ENCODE measurements at places on chromosomes 1 and 21. TPM values are rescaled to one million over a fixed set of nuclear protein-coding genes. Genes with fewer than 3 reads are reported as not detected.

Gene SLAMF7
- total RNA-seq = 0.64 TPM

DNA sequence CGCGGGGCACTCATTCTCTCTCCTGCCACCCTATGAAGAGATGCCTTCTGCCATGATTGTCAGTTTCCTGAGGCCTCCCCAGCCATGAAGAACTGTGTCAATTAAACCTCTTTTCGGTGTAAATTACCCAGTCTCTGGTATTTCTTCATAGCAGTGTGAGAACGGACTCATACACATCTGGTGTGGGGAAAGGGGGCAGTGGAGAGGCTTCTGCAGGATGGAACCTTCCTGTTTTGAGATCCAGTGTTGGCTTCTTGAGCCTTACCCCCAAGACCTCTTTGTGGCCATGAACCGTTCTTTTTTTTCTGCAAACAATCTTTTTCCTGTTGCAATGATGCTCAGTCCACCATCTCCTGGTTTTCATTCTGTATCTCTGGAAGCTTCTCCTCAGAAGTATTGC is 248.4 kb downstream of the PRDM2 start:
- DNase-seq = no peak

Gene ZNF496
- total RNA-seq = 14.4 TPM

DNA sequence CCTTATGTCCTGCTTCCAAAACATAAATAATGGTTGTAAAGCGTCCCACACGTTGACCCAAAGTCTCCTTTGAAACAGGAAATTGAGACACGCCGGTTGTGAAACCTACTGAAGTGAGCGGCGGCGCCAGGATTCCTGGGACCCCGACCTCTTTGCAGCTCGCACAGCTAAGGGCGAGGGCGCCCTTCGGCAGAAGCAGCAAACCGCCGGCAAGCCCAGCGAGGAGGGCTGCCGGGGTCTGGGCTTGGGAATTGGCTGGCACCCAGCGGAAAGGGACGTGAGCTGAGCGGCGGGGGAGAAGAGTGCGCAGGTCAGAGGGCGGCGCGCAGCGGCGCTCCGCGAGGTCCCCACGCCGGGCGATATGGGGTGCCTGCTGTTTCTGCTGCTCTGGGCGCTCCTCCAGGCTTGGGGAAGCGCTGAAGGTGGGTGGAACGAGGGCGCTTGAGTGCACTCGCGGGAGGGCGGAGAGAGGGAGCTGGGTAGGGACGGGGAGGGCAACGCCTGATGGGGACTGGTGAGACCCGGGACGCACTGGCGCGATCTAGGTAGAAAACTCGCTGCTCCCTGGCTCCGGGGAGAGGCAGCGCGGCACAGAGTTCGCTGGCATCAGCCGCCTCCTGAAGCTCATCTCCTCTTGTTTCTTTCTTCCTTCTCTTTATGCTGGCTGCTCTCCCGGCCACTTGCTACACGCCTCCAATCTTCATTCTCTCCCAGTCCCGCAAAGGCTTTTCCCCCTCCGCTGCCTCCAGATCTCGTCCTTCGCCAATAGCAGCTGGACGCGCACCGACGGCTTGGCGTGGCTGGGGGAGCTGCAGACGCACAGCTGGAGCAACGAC is at the start of gene CD1D:
TSS of gene CD1D (plus strand) at position 155 of the 836 bp plus-strand sequence. CDS start at position 362, 207 bp downstream.
- DNase-seq = no peak

Gene NKAIN1
- total RNA-seq = not detected

DNA sequence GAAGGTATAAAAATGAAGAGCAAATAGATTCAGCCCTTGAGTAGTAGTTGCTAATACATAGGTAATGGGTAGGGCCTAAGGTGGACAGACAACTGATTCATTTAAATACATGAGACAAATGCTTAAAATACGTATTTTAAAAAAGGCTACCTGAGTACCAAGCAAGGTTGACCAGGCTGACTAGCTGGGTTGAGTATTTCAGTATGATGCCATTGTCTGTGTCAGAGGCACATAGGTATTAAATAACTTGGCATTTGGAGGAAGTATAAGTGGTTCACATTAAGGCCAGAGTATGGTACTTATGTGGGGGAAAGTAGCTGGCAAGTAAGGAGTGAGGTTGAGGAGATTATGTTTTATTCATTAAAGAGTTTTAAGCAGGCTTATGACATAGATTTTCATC is 19.4 kb downstream of the NEK7 start:
- DNase-seq = no peak

Data from mesenteric fat pad (tissue), 1 donor.